ENCODE measurements at places on chromosomes 1 and 21.

GRCh38 chr1:15799928-15800835 is 7.3 kb downstream of the UQCRHL start:
- no peak for DNase-seq

DNA sequence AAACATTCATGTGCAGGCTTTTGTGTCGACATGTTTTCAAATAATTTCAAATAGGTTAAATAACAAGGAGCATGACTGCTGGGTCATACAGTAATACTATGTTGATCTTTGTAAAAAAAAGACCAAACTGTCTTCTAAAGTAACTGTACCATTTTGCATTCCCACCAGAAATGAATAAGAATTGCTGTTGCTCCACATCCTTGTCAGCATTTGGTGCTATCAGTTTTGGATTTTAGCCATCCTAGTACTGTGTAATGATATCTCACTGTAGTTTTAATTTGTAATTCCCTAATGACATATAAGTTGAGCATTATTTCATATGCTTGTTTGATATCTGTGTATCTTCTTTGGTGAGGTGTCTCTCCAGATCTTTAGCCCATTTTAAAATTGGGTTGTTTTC is 11.6 kb downstream of the UROD start:
- no peak for DNase-seq

DNA sequence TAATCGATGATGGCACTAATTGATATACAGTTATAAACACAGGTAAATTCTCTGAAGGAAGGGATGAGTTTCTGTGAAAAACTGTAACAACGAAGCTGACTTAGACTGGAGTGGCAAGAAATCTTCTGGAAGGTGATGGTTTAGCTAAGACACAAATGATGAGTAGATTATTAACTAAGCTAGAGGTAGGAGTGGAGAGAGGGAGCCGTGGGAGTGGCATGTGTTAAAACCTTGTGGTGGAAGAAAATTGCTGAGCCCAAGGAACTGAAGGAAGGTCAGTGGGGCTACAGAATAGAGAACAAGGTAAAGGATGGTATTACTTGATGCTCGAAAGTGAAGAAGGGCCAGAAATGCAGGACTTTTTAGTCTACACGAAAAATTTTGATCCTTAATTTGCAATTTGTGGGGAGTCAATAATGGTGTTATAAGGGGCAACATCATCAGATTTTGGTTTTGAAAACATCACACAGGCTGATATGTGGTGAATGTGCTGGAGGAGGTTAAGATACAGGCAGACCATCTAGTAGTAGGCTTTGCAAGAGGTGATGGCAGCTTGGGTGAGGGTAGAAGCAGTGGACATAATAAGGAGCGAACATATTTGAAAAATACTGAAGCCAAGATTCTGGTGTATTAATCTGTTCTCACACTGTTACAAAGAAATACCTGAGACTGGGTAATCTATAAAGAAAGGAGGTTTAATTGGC is 93.8 kb downstream of the S1PR1 start:
- no peak for DNase-seq

- DNase-seq, result no peak
These were observed 106.2 kb upstream of the BRINP3 start for GRCh38 chr1:190583862-190584261.

DNA sequence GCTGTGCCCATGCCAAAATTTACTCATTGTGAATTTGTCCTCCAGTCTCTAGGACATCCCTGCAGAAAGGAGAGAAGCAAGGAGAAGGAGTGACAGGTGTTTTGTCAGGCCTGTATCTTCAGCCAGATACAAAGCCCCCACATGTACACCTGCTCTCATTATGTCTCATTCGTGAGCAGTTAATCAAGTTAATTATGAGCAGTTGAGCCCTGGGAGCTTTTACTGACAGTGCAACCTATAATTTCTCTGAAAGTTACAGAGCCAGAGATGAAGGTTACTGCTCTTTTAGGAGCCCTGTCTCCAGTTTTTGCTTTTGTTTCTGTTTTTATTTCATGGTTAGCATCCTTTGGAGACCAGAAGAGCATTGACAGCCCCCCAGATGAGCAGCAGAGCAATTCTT is 5.0 kb upstream of the ILDR2 start:
- no peak for DNase-seq

All from NCI-H187 treated with DMSO at 0.1 percent for 48 hours (cell line).